ENCODE measurements at places on chromosomes 5 and 9.

DNA sequence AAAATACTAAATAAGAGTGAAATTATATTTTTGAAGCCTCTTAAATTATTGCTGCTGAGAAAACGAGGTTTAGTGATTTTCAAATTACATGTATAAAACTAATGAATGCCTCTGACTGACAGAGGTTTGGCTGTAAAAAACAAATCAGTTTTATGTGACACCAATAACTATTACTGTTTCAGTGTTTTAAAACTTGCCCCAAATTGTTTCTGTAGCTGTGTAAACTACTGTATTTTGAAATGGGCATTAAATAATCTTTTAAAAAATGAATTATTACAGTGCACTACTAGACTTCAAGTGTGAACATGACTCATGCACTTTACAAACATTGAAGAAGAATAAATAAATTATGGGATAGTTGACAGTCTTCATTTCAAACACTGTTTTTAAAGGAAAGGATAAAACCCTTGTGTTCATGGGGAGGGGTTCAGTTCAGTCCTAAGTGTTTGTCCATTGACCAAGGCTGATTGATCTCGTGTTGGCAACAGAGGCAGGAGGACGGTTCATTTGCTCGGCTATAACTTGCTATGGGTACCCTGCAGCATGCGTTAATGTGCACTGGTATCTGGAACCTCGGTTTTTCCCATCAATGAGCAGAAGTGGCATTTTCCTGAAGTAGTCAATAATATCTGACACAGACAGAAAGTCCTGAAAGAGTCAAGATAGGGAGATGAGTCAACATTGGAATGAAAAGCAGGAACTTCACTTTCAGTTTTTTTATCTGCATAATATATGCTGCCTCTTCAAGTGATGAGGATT, 15.6 kb downstream of the C5orf58 start:
- no peak for DNase-seq

DNA sequence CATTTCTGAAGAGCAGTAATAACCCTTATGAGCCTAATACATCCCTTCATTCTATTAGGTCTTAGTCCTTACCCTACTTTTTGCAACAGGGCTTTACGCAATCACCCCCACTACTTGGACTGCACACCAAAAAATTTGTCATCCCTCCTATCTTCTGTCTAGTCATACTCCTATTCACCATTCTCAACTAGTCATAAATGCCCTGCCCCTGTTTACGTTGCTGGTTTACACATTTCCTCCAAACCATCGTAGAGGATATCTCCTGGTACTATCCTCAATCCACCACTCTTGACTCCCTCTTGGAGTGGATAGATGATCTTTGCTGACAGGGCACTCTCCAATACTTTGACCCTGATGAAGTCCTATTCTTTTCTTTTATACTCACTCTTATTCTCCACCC, 98.2 kb upstream of the CCNG1 start:
- DNase-seq, result no peak

- DNase-seq, result no peak
Measured at GRCh38 chr5:32627219-32627870, 42.0 kb downstream of the SUB1 start.

DNA sequence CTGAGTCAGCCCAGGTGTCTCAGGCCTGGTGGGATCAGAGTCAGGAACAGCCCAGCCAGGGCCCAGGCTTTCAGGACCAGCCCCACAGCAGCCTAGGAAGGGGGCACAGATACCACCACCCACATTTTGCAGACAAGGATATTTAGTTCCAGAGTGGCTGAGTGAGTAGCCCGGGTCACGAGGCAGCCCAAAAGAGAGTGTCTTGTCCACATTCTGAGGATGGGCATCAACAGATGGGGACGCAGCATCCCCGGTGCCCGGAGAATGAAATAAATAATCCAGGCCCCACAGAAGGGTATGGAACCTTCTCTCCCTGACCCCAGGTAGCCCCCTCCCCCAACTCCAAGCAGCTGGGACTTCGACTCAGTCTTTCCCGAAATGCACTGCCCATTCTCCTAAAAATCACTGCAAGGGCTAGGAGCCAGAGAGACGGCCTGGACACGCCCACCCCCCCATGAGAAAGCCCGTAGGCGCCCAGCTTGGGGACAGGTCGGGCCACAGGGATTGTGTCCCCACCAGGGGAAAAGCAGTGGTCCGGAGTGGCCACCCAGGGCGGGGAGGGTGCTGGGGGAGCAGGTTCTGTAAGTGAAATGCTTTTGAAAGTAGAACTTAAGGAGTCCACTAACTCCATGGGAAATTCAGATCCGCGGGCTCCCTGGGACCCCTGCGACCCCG, 6.9 kb downstream of the LHX3 start:
- DNase-seq, result no peak

Measured in RPMI8226 (cell line).